Activated CD4-positive, alpha-beta T cell treated with anti-CD3 and anti-CD28 coated beads, Interleukin-2, amount 50 U/mL, for 4 hours (primary cell): ENCODE measurements at places on chromosomes 16 and 17.

- DNase-seq, result no peak
Observed at GRCh38 chr17:74241431-74241830, 28.1 kb downstream of the TTYH2 start.

- no peak for DNase-seq
Observed at GRCh38 chr16:75459691-75460090, 4.8 kb downstream of the TMEM170A start.

DNA sequence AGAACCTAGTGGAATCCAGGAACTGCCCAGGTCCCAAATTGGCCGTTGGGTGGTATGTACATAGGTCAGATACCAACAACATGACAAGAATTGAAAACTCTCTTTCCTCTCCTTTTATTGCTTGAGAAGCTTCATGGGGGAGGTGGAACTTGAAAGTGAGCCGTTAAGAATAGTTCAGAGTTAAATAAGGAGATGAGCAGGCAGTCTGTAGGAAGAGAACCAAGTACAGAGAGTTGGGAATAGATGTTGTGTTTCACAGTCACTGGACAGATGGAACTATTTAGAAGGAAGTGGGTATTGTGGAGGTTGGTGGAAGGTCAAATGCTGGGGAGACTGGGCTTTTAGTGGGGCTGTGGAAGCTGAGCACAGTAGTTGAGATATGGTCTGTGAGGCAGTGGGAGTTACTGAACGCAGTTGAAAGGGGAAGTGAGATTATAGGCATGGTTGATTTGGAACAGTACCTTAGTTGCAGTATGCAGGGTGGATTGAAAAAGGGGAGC, 26.4 kb downstream of the ARHGAP44 start:
- DNase-seq, result no peak

- no peak for DNase-seq
Observed at GRCh38 chr16:85738923-85739715, 11.8 kb downstream of the C16orf74 start.

DNA sequence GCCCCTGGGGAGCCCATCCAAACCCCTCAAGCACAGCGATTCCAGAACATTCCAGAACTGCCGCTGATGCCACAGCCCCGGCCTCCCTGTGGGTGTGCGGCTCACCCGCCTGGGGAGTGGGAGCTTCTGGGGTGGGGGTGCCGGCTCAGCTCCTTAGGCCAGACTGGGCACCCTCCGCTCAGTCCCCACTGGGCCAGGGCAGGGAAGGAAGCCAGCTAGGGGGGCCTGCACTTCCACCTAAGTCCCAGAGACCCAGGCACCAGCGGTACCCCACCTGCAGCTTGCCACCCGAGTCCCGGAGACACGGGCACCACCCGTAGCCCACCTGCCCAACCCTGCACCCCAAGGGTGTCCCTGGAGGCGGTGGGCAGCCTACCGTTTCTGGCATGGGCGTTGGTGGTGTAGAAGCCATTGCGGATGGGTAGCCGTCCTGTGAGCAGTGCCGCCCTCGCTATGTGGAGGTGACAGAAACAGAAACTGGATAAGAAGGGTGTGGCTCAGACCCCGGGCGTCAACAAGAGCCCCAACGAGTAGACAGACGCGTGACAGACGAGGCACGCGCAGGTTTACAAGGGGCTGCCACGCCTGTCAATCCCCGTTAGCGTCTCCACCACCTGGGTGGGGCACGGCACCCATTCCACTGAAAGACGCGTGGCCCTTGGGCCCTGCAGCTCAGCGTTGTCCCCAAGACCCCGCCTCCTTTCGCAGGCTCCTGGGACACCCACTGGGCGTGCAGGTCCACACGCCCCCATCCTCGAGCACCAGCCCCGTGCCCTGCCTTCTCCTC, 15.0 kb downstream of the GALNS start:
- no peak for DNase-seq

- DNase-seq, result no peak
Observed at GRCh38 chr17:58207451-58207850, 11.6 kb downstream of the MKS1 start.

DNA sequence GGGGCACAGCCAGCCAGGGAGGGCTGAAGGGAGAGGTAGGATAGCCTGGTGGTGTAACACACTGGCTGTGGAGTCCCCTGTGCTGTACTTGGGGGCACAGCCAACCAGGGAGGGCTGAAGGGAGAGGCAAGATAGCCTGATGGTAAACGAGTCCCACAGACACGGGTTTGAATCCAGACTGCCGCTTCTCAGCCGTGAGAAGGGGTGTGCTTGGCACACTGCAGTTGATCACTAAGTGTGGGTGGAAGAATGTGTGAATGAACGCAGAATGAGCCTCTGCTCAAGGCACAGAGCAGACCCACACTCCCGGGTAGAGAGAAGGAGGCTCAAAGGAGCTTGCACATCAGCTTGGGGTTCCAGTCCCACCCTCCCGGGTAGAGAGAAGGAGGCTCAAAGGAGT, 71.4 kb downstream of the TIMM22 start:
- DNase-seq, result no peak

GRCh38 chr17:39622380-39623006, 4.3 kb upstream of the PPP1R1B start:
- DNase-seq, result peak; percentile 25

- no peak for DNase-seq
Observed at GRCh38 chr17:81111066-81111465, 54.2 kb upstream of the PVALEF start.

DNA sequence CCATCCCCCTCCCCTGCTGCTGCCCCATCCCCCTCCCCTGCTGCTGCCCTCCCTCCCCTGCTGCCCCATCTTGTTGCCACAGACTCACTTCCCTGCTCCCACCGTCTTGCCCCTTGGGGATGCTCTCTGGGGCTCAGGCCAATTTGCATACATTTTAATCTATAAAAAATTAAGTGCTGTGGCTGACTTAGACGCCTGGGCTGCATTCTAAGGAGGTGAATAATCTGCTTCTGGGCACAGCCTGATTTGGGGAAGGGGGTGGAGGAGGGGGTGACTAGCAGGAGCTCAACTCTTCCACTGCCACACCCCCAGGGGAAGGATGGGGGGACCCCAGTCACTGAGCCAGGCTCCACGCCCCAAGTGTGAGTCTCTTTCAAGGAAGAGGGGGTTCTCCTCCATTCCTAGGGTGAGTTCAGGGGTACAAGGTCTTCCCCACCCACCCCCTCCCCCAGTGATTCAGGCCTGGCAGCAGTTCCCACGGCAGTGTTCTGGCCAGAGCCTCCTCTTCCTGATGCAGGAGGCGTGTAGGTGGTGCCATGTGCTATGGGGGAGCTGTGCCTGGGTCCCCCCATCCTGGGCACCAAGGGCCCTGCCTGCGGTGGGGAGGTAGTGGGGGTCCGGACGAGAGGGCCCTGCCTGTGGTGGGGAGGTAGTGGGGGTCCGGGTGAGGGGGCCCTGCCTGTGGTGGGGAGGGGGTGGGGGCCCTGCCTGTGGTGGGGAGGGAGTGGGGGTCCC, 5.0 kb downstream of the DPH1 start:
- no peak for DNase-seq

GRCh38 chr16:46954562-46954961, 18.9 kb downstream of the DNAJA2 start:
- no peak for DNase-seq

- no peak for DNase-seq
Observed at GRCh38 chr17:3974980-3975379, 10.7 kb upstream of the ATP2A3 start.

DNA sequence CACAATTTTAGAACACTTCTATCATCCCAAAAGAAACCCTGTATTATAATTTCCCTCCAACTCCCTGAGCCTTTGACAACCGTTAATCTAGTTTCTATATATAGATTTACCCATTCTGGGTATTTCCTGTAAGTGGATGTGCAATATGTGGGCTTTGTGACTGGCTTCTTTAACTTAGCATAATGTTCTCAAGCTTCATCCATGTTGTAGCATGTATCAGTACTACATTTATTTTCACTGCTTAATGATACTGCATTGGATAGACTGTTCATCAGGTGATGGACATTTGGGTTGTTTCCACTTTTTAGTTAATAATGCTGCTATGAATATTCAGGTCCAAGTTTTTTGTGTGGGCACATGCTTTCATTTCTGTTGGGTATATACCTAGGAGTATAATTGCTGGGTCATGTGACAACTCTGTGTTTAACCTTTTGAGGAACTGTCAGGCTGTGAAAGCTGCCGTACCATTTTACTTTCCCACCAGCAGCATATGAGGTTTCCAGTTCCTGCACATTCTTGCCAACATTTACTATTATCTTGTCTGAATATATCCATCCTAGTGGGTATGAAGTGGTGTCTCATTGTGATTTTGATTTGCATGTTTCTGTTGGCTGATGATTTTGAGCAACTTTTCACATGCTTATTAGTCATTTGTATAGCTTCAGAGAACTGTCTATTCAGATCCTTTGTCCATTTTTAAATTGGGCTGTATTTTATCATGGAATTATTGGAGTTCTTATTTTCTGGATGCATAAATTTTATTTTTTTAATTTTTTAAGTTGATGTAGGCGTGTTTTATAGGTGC, 16.4 kb downstream of the REXO5 start:
- no peak for DNase-seq

DNA sequence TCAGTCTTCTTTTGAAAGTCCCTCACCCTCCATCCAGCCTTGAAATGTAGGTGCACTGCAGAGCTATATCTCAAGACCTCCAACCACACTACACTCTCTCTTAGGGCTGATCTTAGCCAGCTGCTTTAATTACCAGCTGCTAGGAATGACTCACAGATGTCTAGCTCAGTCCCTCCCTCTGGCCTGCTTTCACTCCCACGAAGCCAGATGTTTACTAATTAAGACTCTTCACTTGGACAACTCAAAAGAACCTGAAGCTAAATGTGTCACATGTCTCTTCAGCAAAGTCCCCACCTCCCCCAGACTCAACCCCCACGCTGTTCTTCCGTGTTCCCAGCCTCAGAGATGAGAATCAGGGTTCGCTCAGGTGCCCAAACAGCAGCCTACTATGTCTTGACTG, 2.6 kb downstream of the GTF3C1 start:
- no peak for DNase-seq

DNA sequence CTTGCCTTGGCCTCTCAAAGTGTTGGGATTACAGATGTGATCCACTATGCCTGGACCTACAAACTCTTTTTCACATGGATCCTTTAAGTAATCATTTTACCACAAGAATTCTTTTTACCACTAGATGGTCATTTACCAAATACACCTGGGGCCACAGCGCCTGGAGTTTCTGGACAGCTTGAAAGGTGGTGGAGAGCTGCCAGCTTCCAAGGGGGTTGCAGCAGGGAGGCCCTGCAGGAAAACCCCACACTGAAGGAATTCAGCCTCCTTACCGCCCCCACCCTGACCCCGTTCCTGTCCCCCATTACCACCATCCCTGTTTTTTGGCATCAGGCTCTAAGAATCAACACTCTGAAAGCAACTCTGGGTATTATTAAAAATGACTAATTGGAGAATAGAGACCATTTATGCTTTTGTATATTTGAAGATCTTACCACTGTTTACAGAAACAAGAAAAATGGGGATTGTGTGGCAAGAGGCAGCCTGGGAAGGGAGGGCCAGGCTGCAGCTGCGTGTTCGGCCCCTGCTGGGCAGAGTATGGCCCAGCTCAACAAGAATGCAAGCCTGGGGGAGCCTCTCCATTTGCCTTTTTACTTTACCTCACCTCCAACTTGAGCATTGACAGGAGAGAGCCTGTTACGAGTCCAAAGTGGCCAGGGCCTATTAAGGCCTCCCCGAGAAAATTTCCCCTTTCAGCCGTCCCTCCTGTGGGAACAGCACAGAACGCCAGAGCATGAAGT, 209.9 kb downstream of the ZFHX3 start:
- DNase-seq, result no peak

GRCh38 chr17:14434506-14434905, 133.6 kb downstream of the HS3ST3B1 start:
- DNase-seq, result no peak

- DNase-seq, result peak; percentile 24
Observed at GRCh38 chr17:7835814-7836595, 2.0 kb downstream of the KDM6B start.

DNA sequence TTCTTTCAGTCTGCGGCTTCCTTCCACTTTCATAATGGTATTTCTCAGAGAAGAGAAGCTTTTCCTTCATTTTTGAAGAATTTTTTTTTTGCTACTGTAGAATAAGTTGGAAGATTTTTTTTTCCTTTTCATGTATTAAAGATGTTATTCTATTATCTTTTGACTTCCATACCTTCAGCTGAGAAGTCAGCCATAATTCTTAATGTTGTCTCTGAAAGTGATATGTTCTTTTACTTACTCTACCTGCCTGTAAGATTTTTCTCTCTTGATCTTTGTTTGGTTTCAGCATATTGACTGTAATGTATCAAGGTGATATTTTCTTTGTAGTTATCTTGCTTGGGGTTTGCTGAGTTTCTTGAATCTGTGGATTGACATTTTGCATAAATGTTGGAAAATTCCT, 143.5 kb upstream of the TOX3 start:
- no peak for DNase-seq

DNA sequence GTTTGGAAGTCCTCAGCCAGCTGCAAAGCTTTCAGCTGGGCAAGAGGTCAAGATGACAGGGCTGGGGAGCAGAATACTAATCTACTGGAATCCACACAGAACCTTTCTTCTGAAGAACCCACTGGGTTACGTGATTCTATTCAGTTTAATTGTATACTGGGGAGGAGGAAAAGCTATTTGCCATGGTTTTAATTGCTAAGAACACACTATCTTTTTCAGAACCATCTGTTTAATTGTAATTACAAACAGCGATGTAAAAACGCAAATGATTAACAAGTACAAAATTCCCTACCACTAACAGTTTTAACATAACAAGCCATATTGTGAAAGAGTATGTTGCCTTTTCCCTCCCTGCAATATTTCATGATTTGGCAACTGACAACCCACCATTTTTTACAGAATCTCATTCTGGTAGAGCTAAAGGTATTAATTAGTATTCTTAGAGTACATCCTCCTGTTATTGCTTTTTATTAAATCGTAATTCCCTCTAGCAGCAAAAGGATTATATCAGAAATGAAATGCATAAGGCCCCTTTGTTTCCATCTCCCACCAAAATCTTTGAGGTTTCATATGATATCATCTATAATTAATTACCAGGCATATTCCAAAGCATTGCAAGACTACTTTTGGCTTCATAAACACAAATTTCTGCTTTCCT, 12.1 kb downstream of the HYDIN start:
- no peak for DNase-seq

GRCh38 chr17:22599322-22599721, 907.0 kb downstream of the KCNJ18 start:
- DNase-seq, result no peak

DNA sequence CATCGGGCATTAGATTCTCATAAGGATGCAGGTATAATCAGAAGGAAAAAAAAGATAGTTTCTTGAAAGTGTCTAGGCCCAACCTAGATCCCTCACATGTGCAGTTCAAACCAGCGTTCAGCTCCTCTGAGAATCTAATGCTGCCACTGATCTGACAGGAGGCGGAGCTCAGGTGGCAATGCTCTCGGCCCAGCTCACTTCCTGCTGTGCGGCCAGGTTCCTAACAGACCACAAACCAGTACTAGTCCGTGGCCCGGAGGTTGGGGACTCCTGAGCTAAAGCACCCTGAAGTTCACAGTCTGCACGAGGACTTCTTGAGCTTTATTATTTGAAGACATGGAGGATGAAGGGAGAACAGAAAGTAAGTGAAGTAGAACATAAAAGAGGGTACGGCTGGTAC, 16.8 kb downstream of the SMCR8 start:
- no peak for DNase-seq

- no peak for DNase-seq
Observed at GRCh38 chr17:48773245-48773644, 43.8 kb downstream of the TTLL6 start.
